ENCODE measurements at places on chromosomes 3 and 15. TPM values are rescaled to one million over a fixed set of nuclear protein-coding genes. Genes with fewer than 3 reads are reported as not detected.

The IGF2BP2 gene
- 14.7 TPM for total RNA-seq

The IL12A gene
- total RNA-seq, result not detected

The GJD2 gene
- total RNA-seq, result 0.14 TPM

The LYZL4 gene
- not detected for total RNA-seq

The PLCH1 gene
- total RNA-seq, result 0.40 TPM

The LAMB2 gene
- 588 TPM for total RNA-seq

The BFSP2 gene
- total RNA-seq, result not detected

The CATSPER2 gene
- total RNA-seq, result 18.9 TPM

The CCDC54 gene
- total RNA-seq, result not detected

The CCDC13 gene
- total RNA-seq, result not detected

The PCBP4 gene
- 58.7 TPM for total RNA-seq

The XYLB gene
- total RNA-seq, result 5.1 TPM

The FETUB gene
- not detected for total RNA-seq

The CXCR6 gene
- total RNA-seq, result 8.7 TPM

The MYEF2 gene
- total RNA-seq, result 48.7 TPM

The VPS33B gene
- 8.8 TPM for total RNA-seq

The PLA2G4F gene
- 1.5 TPM for total RNA-seq

The AHSG gene
- total RNA-seq, result not detected
